NCI-H460 (cell line): ENCODE measurements at places on chromosomes 1 and 21.
A peak's percentile ranks its signal among the peaks of the same experiment; 100 is the strongest.

- no peak for DNase-seq
These were observed 57.1 kb upstream of the ADARB1 start for GRCh38 chr21:45017039-45017960.

DNA sequence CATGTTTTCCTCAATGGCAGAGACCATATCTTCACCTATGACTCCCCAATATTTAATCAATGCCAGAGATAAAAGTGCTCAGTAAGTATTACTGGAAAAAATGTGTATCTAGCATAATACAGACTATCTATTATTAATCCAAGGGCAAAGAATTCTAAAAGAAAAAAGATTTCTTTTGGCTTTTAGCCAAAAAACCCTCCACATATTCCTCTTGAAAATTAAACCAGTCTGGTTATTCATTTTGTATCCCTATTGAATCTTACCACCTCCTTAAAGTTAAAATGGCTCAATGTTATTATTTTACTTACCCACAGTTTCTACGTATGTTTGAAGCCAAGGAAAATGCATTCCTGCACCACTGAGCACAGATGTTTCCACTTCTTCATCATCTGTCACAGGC, 1.6 kb downstream of the TAF1A start:
- no peak for DNase-seq

DNA sequence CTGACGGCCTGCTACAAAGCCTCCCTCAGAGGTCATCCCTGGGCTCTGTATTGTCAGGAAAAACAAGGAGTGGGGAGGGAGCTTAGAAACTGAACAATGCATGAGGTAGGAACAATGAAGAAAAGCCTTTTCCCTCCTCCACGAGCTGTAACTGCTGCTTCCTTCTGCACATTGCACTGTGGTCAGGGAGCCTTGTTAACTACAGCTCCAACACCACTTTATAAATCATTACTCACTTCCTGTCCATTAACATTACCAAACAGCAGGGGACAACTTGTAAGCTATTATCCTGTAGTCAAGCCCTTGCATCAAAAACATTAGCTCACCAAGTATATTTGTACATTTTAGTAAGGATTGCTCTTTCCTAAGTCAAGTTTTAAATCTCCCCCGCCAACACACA, 336.0 kb upstream of the NR5A2 start:
- DNase-seq = no peak

DNA sequence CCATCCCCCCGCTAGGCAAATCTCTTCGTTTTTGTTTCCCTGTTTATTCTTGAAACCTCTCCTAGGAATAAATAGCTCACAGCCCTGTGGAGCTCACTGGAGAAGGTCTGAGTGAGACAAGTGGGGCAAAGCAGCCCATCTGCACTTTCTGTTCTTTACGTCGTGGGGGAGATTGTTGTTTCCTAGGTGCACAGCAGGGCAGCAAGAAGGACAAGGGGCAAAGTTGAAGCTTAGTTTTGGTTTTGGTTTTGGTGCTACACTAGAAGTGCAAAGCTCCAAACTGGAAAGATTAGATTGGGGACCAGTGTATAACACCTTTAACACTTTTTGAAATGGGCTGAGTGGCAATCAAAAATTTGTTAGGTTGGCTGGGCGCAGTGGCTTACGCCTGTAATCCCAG, 76.6 kb downstream of the GPR88 start:
- DNase-seq = no peak

DNA sequence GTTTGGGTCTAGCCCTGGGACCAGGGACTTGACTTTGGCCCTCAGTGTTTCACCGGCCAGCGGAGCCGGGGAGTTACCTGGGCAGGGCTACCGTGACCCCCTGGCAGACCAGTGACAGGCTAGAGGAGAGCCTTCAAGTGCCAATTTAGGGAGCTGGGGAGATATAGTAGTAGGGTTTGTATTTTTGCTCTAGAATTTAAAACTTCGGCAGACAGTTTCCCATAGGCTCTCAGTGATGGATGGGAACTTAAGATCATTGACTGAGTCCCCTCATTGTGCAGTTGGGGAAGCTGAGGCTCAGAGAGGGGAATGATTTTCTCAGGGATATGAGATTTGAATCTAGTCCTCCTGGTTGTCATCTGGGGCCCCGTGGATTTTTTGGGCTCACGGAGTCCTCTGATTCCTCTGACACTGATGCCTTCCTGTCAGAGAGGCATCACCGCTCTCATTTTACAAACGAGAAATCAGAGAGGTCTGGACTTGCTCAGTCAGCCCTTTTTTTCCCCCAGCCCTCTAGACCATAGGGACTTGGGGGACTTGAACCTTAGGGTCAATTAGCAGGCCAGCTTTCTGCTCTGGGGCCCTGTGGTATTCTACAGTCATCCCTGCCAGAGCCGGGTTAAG, 58.3 kb upstream of the ACOT11 start:
- DNase-seq = no peak

- DNase-seq = no peak
These were observed 16.0 kb downstream of the QSOX1 start for GRCh38 chr1:180170546-180171151.

DNA sequence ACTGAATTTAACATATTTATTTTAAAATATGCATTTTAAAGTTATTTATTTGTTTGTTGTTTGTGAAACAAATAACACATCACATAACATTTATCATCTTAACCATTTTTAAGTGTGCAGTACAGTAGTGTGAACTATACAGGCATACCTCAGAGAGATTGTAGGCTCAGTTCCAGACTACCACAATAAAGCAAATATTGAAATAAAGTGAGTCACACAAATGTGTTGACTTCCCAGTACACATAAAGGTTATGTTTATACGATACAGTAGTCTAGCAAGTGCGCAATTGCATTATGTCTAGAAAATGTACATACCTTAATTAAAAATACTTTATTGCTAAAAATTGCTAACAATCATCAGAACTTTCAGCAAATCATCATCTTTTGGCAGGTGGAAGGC, 739.4 kb upstream of the ADGRL4 start:
- peak; percentile 41 for DNase-seq

GRCh38 chr1:172588296-172589291, 55.6 kb downstream of the SUCO start:
- DNase-seq = no peak
